ENCODE measurements at places on chromosomes 11 and 22. TPM values are rescaled to one million over a fixed set of nuclear protein-coding genes. Genes with fewer than 3 reads are reported as not detected.

IMMP1L gene
- total RNA-seq = 20.8 TPM

OR52A1 gene
- under 0.01 TPM for total RNA-seq

DLAT gene
- 53.0 TPM for total RNA-seq

ZFPL1 gene
- 11.8 TPM for total RNA-seq

CHADL gene
- 1.6 TPM for total RNA-seq

F2 gene
- not detected for total RNA-seq

AMOTL1 gene
- 35.5 TPM for total RNA-seq

KCNQ1OT1 gene
- 2.0 TPM for total RNA-seq

PHOX2A gene
- total RNA-seq = not detected

Measured in frontal cortex (tissue), 4 donors.